ENCODE measurements at places on chromosomes 2 and 18.

- no peak for DNase-seq
Measured at GRCh38 chr18:56492136-56492535, 146.3 kb downstream of the TXNL1 start.

- no peak for DNase-seq
Measured at GRCh38 chr2:188076149-188077056, 215.3 kb upstream of the GULP1 start.

- no peak for DNase-seq
Measured at GRCh38 chr2:46459694-46460093, 19.7 kb upstream of the TMEM247 start.

- DNase-seq = no peak
Measured at GRCh38 chr18:570697-571096, 9.5 kb upstream of the CETN1 start.

DNA sequence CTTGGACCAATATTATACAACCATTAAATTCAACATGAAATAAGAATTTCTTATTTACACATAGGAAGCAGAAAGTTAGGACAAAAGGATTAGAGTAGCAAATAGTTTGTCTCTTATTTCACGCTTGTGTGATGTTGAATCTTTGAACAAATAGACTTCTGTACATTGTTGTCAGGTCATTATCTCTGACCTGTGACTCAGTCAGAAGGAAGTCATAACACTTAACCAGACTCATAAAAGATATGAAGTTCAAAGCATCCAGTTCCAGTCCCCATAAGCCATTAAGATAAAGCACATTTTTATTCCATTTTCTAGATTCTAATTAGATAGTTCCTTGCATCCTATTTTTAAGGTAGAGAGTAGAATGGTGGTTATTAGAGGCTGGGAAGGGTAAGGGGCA, 130.8 kb downstream of the UPP2 start:
- no peak for DNase-seq

- DNase-seq = no peak
Measured at GRCh38 chr18:32148185-32148870, 41.5 kb upstream of the MEP1B start.

DNA sequence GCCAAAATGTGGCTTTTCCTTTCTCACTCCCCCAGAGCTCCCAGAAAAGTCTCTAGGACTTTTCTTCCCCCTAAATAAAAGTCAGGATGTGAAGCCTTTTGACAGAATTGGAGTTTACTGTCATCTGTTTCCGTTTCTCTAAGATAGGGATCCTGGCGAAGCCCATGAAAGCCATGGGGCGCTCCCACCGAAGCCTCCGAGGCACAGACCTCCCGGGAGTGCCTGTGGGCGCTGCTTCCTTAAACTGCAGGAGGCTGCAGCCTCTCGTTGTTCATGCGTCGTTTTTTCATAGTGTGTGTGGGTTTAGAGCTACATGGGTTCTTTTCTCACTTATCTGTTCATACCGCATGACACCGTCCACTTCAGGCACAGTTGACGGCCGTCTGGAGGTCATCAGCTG, 56.8 kb downstream of the ASAP2 start:
- DNase-seq = no peak

DNA sequence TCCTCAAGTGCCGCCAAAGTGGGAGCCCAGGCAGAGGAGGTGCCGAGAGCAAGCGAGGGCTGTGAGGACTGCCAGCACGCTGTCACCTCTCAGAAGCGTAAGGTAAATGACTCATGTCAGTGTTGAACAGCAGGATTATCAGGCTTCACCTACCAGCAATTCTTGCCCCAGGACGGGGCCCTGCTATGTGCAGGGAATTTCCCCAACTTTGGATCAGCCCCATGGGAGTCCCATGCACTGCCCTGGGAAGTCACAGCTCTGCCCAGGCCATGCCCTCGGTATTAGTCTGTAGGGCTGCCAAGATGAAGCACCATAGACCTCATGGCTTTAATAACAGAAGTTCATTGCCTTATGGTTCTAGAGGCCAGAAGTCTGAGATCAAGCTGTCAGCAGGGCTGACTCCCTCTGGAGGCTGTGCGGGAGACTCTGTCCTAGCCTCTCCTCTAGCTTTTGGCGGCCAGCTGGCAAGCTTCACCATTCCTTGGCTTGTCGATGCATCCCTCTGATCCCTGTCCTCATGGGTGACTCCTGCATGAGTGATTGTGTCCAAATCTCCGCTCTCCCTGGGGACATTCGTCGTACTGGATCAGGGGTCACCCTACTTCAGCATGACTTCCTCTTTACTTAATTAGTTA, 55.9 kb downstream of the TRPM8 start:
- no peak for DNase-seq

GRCh38 chr2:158805936-158806335, 10.8 kb downstream of the DAPL1 start:
- no peak for DNase-seq

- DNase-seq = no peak
Measured at GRCh38 chr2:199956062-199956380, 639 bp downstream of the MAIP1 start.

DNA sequence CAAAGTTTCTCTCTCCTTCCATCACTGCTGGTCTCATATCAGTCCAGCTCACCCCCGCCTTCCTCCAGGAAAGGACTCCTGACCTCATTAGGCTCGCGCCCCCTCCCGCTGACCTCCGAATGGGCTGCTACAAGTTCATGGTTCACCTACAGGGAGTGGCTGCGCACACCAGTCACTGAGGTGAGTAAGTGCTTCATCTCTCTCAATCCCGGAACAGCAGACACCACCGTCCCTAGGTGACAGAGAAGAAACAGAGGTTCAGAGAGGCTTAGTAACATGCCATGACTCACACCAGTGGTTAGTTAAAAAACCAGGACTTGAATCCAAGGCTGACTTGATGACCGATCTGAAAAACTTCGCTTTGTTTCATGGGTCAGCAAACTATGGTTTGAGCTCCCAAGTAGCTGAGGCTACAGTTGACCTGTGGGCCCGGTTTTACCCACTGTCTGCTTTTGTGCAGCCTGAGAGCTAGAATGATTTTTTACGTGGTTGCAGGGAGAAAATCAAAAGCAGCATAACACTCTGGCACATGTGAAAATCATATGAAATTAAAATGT, 42.0 kb downstream of the ZFP36L2 start:
- peak; percentile 60 for DNase-seq

DNA sequence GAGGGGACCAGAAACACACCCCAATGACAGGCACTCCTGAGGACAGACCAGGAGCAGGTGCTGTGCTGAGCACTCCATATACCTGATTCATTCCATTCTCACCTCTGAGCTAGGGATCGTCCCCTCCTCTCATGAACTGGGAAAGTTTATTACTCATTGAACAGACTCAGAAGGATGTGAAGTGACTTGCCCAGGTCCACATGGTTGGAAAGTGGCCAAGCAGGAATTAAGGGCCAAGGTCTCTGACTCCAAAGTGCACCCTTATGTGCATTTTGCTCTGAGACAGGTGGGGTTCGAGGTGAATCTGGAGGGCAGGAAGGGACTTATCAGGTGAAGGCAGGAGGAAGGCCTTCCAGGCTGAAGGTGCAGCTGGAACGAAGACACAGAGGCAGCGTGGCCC, 25.1 kb upstream of the PLB1 start:
- no peak for DNase-seq

GRCh38 chr2:109353806-109354745, 225.1 kb downstream of the SH3RF3 start:
- DNase-seq = no peak

DNA sequence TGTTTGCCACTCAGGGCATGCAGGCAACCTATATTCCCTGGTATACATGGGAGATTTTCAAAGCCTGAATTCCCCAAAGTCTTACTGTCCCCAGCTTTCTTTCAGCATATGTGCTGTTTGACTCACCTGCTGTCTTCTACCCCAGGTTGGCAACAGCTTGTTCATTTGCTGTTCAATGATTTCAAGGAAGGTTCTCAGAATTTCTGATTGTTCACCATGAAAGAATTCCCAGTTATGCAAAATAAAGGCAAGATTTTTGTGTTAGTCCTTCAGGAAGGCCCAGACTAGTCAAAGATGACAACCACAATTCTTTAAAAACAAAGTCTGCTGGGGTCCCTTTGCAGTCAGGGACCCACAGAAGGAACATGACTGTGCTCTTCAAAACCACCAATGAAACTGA, 1057.8 kb upstream of the CDH2 start:
- no peak for DNase-seq

DNA sequence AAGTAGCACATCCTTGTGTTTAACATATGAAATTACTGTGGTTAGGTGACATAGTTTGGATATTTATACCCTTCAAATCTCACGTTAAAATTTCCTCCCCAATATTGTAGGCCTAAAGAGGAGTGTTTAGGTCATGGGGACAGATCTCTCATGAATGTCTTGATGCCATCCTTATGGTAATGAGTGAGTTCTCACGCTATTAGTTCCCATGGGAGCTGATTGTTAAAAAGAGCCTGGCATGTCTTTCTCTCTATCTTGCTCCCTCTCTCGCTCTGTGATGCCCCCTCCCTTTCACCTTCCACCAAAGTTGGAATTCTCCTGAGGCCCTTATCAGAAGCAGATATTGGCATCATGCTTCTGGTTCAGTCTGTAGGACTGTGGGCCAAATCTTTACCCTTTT, 660.1 kb downstream of the ADCYAP1 start:
- DNase-seq = no peak

- DNase-seq = no peak
Measured at GRCh38 chr2:239773228-239774141, 251.7 kb downstream of the NDUFA10 start.

DNA sequence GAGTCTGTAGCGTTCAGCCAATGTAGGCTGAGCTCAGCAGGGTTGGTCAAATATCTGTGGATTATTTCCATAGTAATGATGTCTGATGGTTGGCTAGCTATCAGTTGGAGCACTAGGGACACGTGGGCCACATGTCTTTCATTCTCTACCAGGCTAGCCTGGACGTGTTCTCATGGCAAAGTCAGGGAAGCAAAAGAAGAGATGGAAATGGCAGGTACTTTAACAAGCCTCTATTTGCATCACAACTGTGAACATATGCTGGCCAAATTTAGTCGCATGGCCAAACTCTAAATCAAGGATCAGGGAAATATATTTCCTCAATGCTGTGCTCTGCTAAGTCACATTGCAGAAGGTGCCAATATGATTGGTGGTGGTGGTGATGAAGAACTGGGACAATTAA, 371.6 kb upstream of the CHST9 start:
- no peak for DNase-seq

- no peak for DNase-seq
Measured at GRCh38 chr18:27184115-27185024, 738 bp downstream of the CHST9 start.

GRCh38 chr2:65214361-65214760, 13.3 kb upstream of the ACTR2 start:
- no peak for DNase-seq

DNA sequence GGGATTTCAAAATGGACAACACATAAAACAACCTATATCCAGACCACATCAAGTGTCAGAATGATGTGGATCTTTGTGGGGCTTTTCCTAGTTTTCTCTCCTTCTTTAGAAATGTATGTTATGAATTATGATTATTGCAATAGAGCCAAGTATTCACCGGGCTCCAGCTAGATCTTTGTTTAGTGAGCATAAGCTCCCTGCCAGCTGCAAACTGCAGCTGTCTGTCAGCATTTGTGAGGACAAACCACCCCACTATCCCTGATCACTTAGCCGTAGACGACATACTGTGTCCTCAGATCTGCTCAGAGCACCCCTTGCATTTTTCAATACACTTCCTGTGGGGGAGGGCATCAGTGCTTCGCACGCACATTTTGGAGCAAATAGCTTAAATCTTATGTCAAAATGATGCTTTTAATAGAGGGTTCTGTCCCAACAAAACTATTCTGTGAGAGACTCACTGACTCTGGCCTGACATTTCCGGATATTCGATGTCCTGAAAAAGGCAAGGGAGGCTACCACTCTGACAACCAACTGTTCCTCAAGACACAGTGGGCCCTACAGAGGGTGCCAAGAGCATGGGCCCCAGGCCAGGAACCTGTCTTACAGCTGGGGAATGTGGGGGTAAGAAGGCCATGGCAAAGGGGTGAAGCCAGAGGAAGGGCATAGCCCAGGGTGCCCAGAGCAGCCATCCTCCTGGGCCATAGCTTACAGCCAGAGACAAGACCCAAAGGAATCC, 346.0 kb downstream of the ARHGAP15 start:
- DNase-seq = no peak

DNA sequence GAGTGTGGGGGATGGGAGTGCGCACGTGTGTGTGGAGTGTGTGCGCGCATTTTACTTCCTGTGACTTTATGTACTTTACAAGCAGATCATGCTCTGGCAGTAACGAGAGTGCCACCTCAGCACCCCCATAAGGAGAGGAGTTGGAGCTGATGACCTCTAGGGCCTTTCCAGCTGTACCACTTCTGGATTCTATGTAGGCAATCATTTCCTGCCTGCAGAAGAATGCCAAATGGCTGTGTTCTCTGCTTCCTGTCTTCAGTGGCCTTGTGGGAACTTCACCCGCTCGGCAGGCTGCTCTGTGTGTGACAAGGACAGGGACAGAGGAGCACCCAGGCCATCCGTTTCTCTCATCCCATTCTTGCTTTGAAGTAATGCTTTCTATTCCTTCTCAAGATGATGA, 22.8 kb upstream of the ZNF385B start:
- no peak for DNase-seq

DNA sequence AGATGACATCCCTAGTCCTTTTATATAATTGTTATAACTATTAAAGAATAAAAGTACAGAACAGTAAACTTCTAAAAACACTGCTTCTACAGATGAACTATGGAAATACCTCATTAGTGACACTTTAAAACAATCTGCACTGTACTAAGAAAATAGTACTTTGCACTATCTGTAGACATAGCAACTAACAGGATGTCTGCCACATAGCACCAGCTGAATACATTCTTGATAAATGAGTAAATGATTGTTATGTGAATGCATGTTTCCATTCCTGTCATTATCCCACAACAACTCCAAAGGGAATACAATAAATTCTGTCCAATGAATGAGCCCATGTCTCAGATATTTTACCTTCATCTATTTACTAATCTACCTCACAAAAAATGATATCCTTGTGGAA, 115.3 kb upstream of the SLC35G4 start:
- DNase-seq = no peak

DNA sequence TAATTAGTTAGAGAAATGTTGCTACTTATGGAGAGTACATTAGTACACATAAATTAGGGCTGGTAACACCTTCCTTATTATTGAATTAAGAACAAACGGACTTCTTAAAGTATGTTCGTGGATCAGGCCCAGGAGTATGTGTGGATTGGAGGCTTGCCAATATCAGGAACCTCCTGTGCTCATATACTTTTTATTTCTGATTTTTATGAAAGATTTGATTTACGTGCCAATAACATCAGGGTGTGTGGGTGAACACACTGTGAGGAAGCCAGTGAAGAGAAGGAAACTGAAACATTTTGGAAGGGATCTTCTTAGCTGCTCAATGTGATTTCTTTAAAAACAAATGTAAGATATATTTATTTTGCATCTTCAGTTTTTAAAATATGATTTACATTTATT, 113.0 kb downstream of the EFEMP1 start:
- no peak for DNase-seq

DNA sequence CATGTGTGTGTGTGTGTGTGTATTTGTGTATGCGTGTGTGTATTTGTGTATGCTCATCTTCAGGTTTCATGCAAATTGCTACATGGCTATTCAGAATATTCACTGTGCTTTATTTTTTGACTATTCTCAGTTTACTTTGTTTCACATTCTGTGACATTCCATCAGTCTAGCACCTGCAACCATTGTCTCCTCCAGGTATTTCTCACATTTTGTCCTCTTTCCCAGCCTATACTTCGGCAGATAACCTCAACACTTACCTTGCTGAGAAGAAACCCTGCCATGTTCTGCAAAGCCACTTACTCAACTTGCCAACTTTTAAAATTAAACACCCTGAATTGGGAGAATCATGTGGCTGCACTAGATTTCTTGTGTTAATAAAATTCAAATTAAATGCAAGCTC, 135.4 kb upstream of the REG3A start:
- no peak for DNase-seq

GRCh38 chr18:35203067-35203466, 37.8 kb upstream of the ZNF397 start:
- DNase-seq = no peak
